ENCODE measurements at places on chromosomes 16 and 17.

DNA sequence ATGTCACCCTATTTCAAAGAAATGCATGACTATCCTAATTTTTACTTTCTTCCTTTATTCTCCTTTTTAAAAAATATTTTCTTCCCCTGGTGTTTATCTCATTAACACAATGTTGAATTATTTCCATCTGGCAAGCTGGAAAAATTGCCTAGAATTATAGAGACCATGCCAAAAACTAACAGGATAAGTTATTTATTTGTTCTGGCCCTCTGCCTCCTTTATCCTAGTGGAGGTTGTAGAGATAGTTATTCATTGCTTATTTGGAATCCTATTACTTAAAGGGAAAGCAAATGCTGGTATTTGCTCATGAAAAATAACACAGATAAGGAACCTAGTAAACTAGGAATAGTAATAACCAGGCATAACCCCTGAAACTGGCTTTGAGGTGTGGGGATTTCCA, 684.9 kb upstream of the KIF2B start:
- DNase-seq, result no peak

- no peak for DNase-seq
Observed at GRCh38 chr17:21425736-21426135, 49.6 kb downstream of the KCNJ12 start.

- no peak for DNase-seq
Observed at GRCh38 chr16:63192980-63193379, 1156.7 kb upstream of the CDH8 start.

DNA sequence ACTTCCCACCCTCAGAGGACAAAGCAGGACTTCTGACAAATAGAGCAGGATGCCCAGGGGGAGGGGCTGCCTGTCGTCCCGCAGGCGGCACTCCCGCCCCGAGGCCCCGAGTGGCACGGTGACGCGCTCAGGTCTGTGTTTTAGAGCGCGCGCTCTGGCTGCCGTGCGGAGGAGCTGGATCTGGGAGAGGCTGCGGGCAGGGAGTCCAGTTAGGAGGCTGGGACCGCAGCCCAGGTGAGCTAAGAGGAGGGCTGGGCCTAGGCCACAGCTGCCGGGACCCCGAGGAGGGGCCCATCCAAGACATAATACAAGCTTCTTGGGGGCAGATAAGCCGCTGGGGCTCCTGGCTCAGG, 6.4 kb downstream of the DOC2A start:
- DNase-seq, result no peak

- DNase-seq, result no peak
Observed at GRCh38 chr16:57534881-57535658, 1.3 kb downstream of the CCDC102A start.

GRCh38 chr16:80012586-80012985, 412.0 kb upstream of the MAF start:
- no peak for DNase-seq

- DNase-seq, result no peak
Observed at GRCh38 chr16:60404401-60404800, 1631.8 kb downstream of the CDH8 start.

DNA sequence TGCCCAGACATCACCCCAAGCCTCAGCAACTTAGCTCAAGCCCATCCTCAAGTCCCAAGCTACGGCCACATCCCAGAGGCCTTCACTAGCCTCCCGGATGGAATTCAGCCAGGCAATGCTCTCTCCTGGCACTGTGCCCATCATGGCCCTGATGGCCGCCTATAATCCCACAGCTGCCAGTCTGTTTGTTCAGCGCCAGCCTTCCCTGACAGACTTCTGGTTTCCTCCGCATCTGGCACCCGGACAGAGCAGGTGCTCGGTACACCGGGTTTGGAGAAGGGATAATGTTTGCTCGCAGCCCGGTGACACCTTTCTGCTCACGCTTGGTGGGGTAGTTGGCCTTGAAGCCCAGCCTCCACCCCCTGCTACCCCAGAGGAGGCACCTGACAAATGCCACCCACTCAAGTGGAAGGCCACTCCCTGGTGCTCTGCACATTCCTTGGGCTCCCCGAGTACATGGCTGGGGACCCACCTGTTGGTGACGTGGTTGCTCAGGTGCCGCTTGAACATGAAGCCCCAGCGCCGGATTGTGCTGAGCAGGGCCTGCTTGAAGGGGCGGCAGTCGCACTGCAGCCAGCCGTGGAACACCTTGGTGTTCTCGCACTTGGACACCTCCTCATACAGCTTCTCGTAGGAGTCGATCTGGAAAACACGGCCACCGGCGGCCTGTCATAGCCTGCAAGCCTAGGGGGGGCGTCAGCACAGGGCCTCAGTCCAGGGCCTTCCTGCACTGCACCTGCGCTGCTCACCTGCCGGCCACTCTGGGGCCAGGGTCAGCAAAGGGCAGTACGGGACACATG, 47.1 kb downstream of the DNAH17 start:
- DNase-seq, result no peak

GRCh38 chr16:89031715-89032659, 55.0 kb upstream of the CBFA2T3 start:
- no peak for DNase-seq

DNA sequence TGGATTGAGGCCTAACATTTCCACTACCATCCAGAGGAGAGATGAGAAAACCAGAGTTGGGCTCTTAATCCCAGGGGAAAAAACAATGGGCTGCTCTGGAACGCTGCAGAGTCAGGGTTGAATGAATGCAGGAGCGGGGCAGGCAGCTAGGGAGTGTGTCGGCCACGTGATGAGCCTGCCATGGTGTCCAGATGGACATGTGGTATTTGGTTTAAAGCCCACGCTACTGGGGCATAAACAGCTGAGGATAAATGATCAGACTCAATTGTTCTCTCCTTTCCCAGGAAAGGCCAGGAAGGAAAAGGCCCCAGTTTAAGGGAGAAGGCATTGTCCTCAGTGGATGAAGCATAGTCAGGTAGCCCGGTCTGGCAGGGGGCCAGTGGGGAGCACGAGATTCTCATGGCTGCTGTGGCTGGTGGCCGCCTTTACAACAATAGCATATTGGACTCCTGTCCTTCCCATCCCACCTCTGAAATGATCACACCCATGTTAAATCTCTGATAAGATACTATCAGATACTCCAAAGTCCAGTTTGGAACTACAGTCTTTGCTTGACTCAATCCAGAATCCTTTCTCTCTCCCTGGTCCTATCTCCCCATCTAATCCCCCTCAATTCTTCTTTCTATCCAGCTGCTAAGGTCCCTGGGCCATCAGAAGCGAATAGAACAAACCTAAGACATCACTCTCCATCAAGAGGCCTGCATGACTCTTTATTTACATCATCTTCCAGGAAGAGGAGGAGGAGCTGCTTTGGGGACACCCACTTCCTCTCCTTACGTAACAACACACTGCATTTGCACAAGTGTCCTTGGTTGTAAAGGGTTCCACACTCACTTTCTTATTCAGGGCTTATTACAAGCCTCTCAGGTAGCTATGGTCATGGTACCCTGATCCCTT, 20.4 kb downstream of the CA4 start:
- no peak for DNase-seq

- DNase-seq, result no peak
Observed at GRCh38 chr16:30846649-30847402, 47.1 kb downstream of the BCL7C start.

GRCh38 chr17:41894791-41895331, 23.9 kb downstream of the ACLY start:
- peak; percentile 65 for DNase-seq

DNA sequence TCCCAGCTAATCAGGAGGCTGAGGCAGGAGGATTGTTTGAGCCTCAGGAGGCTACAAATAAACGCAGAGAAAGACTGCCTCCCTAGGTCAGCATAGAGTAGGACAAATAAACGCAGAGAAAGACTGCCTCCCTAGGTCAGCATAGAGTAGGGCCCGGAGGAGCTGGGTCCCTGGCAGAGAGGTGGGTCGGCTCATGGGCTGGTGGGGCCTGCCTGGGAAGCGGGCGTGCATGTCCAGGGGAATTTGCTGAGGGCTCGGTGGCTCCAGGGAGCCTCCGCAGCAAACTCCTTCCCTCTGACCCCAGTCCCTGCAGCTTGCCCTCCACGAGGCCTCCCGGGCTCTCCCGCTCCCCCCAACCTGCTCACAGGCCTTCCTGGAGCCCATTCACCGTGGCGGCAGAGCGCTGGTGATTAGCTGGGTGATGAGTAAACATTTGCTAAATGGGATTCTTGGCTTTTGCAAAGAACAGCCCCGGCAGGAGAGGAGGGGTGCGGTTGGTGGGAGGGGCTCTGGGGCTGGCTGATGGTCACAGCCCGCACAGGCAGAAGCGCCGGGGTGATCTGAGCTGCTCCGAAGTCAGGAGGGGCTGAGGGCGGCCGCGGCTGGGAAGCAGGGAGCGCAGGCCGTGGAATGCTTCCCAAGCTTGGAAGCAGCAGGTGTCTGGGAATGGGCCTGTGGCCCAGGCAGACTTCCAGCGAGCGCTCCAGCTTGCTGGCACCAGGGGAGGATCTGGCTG, 93.1 kb downstream of the RTN4RL1 start:
- peak; percentile 55 for DNase-seq

GRCh38 chr17:82619211-82619610, 29.0 kb downstream of the WDR45B start:
- DNase-seq, result no peak

GRCh38 chr16:11716336-11716735, 26.3 kb downstream of the TXNDC11 start:
- no peak for DNase-seq

DNA sequence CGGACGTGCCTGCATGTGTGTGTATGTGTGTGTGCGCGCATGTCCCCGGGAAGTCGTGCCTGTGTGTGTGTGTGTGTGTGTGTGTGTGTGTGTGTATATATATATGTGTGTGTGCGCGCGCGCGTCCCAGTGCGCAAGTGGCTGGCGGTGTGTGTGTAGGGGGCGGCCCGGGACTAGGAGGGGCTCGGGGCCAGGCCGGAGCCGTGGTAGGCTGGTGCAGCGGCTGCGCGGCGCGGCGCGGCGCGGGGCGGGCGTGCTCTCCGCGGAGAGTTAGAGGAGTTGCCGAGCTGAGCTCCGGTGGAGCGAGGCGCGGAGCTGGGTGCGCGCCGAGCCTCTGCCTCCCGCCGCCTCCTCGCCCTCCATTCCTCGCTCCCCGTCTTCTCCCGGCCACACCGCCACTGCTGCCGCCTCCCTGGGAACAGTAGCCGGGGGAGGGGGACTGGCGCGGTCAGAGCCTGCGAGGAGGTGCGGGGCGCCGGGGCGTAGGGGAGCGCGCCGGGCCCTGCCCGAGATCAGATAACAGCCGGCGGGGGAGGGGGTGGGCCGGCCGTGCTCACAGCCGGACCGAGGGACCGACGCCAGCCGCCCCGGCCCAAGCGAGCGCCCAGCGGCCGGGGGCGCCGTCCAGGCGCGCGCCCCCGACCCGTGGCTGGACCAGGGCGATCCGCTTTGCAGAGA, at the start of gene KCNJ12:
Gene KCNJ12 (plus strand): TSS at position 277 of the 678 bp plus-strand sequence. CDS start 38,986 bp downstream, outside the sequence.
- no peak for DNase-seq

GRCh38 chr16:70662991-70663523, 16.7 kb downstream of the IL34 start:
- no peak for DNase-seq

GRCh38 chr17:75698659-75699058, 22.6 kb upstream of the ITGB4 start:
- no peak for DNase-seq

DNA sequence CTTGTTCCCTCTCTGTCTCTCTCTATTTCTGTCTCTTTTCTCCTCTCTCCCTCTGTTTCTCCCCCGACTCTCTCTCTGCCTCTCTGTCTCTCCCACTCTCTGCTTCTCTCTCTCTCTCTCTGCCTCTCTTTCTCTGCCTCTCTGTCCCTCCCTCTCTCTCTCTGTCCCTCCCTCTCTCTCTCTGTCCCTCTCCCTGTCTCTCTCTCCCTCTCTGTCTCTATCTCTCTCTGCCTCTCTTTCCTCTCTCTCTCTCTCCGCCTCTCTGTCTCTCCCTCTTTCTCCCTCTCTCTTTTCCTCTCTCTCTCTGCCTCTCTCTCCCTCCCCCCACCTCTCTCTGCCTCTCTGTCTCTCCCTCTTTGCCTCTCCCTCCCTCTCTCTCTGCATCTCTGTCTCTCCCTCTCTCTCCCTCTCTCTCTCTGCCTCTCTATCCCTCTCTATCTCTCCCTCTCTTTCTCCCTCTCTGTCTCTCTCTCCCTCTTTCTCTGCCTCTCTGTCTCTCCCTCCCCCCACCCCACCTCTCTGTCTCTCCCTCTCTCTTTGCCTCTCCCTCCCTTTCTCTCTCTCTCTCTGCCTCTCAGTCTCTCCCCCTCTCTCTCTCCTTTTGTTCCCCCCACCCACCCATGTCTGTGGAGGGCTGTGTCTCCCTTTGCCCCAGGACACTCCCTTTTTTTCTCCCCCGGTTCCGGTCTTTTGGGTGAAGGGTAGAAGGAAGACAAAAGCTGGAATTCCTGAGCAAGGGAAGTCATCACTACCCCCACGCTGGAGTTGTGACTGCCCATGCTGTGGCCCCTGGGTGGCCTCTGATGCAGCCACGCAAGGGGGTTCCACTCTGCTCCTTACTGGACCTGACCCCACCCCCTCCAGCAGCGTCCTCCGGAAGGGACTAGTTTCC, 27.1 kb upstream of the MGAT5B start:
- DNase-seq, result no peak

- DNase-seq, result no peak
Observed at GRCh38 chr16:85286951-85287814, 174.9 kb upstream of the CIBAR2 start.

DNA sequence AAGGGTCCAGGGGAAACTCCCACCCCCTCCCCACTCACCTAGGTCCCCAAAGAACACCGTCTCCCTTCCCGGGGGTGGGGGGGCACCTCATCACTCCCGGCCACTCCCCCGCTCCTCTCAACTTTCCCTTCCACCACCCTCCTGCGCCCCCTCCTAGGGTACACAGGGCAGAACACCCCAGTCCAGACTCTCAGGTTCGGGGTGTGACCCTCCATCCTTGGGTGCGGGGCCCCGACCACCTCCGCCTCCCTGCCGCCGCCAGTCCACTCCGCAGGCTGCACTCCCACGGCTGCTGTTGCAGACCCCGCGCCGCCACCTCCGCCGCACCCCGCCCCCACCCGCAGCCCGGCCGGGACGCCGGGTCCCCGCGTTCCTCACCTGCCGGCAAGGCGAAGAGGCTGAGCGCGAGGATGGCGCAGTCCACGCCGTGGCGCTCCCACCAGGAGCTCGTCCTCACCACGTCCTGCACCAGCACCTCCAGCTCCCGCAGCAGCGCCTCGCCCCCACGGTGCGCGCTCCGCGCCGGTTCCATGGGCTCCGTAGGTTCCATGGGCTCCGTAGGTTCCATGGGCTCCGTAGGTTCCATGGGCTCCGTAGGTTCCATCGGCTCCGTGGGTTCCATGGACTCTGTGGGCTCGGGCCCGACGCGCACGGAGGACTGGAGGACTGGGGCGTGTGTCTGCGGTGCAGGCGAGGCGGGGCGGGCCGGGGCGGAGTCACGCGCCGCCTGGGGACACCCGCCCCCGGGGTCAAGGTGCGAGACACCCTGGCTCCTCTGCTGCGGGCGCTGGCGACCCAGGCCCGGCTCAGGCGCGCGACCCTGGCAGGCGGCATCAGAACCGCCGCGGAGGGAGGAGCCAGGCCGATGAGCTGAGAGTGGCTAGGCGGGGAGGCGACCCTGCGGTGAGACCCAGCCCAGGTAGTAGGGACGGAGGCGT, at the start of gene FADS6:
Gene FADS6 (minus strand): TSS at position 660 of the 938 bp plus-strand sequence. CDS start 38 bp downstream, at position 622.
- no peak for DNase-seq

- DNase-seq, result no peak
Observed at GRCh38 chr16:64841071-64841470, 280.8 kb downstream of the CDH11 start.

- DNase-seq, result no peak
Observed at GRCh38 chr17:80154166-80154565, 7.2 kb upstream of the EIF4A3 start.

All from Caco-2 (cell line).